ENCODE measurements at places on chromosomes 7 and 10.

- DNase-seq: no peak
Measured at GRCh38 chr7:128075242-128076095, 44.2 kb upstream of the LRRC4 start.

DNA sequence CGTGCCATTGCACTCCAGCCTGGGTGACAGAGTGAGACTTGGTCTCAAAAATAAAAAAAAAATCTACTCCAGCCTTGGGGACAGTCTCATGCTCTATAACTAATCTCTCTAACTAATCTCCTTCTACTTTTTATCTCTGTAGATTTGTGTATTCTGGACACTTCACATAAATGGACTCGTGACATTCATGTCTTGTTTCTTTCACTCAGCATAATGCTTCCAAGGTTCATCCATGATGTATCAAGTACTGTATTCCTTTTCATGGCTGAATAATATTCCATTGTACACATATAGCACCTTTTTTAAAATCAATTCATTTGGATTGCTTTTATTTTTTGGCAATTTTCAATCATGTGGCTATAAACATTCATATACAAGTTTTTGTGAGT, 9.8 kb upstream of the COL26A1 start:
- DNase-seq: no peak

- no peak for DNase-seq
Measured at GRCh38 chr7:21946222-21946709, 567 bp upstream of the CDCA7L start.

- no peak for DNase-seq
Measured at GRCh38 chr10:43753397-43754061, 104.8 kb upstream of the ZNF32 start.

- no peak for DNase-seq
Measured at GRCh38 chr10:65083222-65083621, 1562.0 kb downstream of the REEP3 start.

DNA sequence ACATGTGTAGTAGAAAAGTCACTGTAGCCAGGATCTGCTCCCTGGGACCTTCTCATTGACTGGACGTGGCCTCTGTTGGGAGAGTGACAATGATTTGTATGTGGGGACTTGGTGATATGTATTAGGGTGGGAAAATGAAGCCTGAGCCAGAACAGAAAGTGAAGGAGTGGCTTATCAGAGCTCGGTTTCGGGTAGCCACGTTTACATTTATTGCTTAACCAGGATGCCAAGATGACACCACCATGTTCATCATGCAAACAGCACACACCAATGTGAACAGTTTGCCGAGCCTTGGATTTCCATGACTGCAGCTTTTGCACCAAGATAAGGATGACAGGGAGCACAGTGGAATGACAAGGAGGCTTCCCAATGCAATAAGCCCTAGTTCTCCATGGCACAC, 112.8 kb upstream of the STK17A start:
- no peak for DNase-seq

GRCh38 chr7:39754326-39755120, 131.2 kb downstream of the RALA start:
- no peak for DNase-seq

GRCh38 chr10:59607970-59608369, 101.7 kb downstream of the SLC16A9 start:
- no peak for DNase-seq
